Naive thymus-derived CD8-positive, alpha-beta T cell (primary cell): ENCODE measurements at places on chromosomes 11 and 22. TPM values are rescaled to one million over a fixed set of nuclear protein-coding genes. Genes with fewer than 3 reads are reported as not detected.

The ZNF214 gene
- not detected for total RNA-seq

- DNase-seq: peak; percentile 82
Measured at GRCh38 chr11:128172046-128172878, 415.1 kb downstream of the ETS1 start.

GRCh38 chr11:6622261-6623171 lies 3.3 kb upstream of the TPP1 start:
- no peak for DNase-seq

GRCh38 chr11:69435161-69435986 lies 46.1 kb upstream of the LINC01488 start:
- DNase-seq: no peak

DNA sequence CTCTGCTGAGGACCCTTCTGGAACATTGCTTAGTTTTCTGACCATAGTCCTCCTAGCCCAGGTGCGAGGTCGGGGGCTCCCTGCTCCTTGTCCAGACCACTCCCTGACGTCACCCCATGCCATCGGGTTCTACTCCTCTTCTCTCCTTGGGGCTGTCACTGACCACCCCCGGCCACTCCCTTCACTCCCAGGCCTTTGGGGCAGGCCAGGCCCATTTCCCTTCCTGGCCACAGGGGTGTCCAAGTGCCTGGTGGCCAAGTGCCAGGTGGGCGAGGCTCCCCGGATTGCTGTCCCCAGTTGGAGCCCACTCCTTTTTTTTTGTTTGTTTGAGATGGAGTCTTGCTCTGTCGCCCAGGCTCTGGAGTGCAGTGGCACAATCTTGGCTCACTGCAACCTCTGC lies 19.5 kb downstream of the MRGPRD start:
- DNase-seq: no peak

DNA sequence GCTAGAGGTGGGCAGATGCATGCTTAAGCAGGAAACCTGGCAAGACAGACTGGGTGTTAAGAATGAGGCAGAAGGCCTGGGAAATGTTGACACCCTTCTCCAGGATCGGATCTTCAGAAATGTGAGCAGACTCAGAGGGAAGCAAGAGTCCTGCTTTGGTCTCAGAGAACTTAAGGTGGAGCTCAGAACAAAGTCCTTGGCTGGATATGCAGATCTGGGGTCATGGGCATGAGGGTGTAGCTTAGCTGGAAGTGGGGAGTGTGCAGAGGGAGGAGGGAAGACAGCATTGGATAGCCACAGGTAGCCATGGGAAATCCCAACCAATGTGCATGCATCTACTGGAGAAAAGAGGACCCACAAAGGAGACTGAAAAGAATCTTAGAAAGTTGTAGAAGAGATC lies 58.6 kb upstream of the CDON start:
- no peak for DNase-seq

DNA sequence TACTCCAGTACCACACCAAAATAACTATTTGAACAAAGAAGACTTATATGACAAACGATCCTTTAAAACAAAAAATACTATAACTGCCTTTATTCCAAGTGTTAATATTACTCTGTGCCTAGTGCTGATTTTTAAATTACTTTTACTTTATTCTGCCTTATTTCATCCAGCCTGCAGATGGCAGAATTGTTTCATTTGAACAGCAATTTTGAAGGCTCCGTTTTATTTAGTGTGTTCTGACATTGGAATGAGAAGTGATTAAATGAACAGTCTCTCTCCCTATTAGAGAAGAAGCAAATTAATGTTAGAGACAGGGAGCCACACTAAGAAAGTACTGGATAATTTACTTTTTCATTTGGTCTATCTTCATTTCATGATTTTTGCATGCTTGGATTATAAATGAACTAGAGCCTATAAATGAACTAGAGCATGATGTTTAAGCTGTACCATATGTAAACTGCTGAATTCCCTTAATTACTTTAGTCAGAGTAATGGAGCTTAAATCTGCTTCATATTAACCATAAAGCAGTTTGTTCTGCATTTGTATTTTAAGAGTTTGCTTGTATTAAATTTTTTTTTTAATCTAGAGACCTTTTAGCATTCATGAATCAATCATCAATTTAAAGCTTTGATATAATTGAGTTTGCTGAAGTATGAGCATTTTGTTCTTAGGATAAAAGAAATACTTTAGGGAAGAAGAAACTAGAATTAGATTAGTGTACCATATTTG lies 9.8 kb downstream of the PDHX start:
- peak; percentile 21 for DNase-seq

DNA sequence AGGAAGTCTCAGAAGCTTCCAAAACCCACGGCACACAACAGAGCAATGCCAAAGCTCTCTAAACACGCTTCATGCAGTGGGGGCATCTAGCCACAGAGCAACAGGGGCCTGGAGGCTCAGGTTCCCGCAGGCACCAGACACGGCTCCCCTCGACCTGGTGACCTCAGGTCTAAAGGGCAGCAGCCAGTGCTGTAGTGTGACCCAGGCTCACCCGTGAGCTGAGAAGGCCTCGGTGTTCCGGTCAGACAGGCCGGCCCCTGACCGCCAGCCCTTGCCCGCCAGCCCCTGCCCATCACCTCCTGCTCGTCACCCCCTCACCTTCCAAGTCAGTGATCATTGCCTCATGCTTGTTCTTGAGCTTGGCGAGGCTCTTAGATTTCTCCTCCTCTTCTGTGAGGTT lies 45.7 kb downstream of the APOL1 start:
- no peak for DNase-seq

DNA sequence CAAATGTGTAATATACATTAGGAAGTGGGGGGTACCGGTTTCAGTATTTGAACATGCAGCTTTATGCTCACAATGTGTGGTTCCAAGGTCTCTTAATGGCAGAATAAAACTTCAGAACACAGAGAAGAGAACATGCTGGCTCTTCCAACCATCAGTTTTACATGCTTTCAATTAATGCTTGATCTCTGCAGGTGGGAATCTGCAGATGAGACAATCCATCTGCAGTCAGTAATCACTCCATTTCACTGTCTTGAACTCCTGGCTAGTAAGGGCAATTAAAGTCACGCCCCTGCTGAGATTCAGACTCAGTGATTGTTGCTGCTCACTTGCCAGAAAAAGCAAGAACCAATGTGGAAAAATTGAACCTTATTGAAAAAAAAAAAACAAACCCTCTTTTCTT lies 945.7 kb downstream of the DLG2 start:
- DNase-seq: no peak

- DNase-seq: no peak
Measured at GRCh38 chr11:45260071-45260470, 26.1 kb downstream of the SYT13 start.

DNA sequence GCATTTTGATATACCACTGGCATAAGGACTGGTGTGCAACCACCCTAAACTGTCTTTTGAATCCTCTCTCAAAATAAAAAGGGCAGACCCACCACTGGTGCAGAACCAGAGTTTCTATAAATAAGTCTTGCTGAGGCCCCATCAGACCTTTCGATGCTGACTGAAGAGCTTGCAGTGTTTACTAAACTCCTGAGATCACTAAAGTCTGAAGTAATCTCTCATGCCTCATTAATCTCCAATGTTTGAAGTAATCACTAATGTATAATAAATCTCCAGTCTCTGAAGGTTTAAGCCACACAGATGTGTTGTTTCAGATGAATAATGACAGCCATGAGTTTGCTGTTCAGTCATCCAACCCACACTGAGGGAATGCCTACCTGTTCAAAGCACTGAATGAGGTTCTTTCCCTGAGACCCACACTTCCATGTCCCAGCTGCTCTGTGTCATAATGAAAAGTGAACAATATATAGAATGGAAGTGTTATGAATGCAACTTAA lies 50.6 kb upstream of the DEUP1 start:
- DNase-seq: no peak

- no peak for DNase-seq
Measured at GRCh38 chr11:114166362-114166761, 106.9 kb downstream of the ZBTB16 start.

GRCh38 chr11:83241291-83241946 lies 44.7 kb downstream of the CCDC90B start:
- DNase-seq: no peak

GRCh38 chr11:41714101-41714500 lies 254.6 kb upstream of the LRRC4C start:
- DNase-seq: no peak

- DNase-seq: no peak
Measured at GRCh38 chr11:35953081-35953760, 9.4 kb downstream of the LDLRAD3 start.

- peak; percentile 60 for DNase-seq
Measured at GRCh38 chr11:69504127-69504526, 22.7 kb downstream of the LINC01488 start.

- peak; percentile 49 for DNase-seq
Measured at GRCh38 chr11:72584293-72584938, 89.8 kb downstream of the PDE2A start.
